Endothelial cell (in vitro differentiated cells): ENCODE measurements at places on chromosomes 5 and 9. TPM values are rescaled to one million over a fixed set of nuclear protein-coding genes. Genes with fewer than 3 reads are reported as not detected.

The EQTN gene
- not detected for total RNA-seq

The FBXL17 gene
- total RNA-seq = 14.9 TPM

GRCh38 chr5:172494630-172495505, 40.5 kb upstream of the SH3PXD2B start:
- no peak overlapping the region for H3K27ac ChIP-seq
- H3K36me3 ChIP-seq = no peaks in the 10 kb centered on the region
- H3K4me1 ChIP-seq = peaks cover 4% of the 10 kb centered on the region
- H3K27me3 ChIP-seq = peaks cover 6% of the 10 kb centered on the region

- H3K36me3 ChIP-seq = no peaks in the 10 kb centered on the region
- no peaks in the 10 kb centered on the region for H3K4me1 ChIP-seq
- DNase-seq = no peak
- peak overlapping the region; percentile 90 for H3K4me3 ChIP-seq
These were observed 436 bp upstream of the EMB start for GRCh38 chr5:50441493-50441955.

DNA sequence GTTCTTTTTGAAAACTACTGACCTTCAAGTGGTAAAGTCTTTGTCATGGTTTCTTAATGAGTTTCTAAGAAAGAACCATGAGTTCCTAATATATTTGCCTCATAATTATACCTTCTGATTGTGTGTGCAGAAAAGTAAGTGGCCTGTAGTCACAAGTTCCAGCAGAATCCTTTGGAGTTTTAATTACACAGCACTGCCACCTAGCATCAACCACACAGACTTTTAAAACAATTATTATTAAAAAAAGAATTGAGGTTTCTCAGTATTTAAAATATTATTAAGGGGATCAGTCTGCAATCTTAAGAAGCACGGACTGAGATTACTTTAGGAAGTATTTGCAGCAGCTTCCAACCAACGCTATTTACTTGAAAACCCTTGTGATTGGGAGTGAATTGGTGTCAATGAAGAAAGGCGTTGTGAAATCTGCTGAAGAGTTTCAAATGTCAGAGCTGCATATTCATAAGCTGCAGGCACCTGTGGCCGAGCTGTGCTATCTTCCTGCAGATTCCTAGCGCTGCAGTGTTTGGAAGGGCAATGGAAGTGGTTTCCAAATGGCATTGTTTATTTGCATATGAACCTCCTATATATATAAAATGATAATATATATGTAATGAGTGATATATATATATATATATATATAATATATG, 1074.2 kb upstream of the WWC1 start:
- H3K27ac ChIP-seq = no peak overlapping the region
- no peak overlapping the region for H3K4me3 ChIP-seq
- no peaks in the 10 kb centered on the region for H3K36me3 ChIP-seq
- no peak for DNase-seq

The IL17B gene
- not detected for total RNA-seq

The IFNB1 gene
- not detected for total RNA-seq

GRCh38 chr5:107618242-107618641, 52.5 kb downstream of the EFNA5 start:
- H3K4me1 ChIP-seq = no peaks in the 10 kb centered on the region
- no peaks in the 10 kb centered on the region for H3K36me3 ChIP-seq
- no peak for DNase-seq
- H3K27me3 ChIP-seq = no peaks in the 10 kb centered on the region
- no peak overlapping the region for H3K4me3 ChIP-seq

The ANXA2R gene
- total RNA-seq = 1.1 TPM

The TMEM252 gene
- total RNA-seq = not detected

The CENPP gene
- total RNA-seq = 4.5 TPM

DNA sequence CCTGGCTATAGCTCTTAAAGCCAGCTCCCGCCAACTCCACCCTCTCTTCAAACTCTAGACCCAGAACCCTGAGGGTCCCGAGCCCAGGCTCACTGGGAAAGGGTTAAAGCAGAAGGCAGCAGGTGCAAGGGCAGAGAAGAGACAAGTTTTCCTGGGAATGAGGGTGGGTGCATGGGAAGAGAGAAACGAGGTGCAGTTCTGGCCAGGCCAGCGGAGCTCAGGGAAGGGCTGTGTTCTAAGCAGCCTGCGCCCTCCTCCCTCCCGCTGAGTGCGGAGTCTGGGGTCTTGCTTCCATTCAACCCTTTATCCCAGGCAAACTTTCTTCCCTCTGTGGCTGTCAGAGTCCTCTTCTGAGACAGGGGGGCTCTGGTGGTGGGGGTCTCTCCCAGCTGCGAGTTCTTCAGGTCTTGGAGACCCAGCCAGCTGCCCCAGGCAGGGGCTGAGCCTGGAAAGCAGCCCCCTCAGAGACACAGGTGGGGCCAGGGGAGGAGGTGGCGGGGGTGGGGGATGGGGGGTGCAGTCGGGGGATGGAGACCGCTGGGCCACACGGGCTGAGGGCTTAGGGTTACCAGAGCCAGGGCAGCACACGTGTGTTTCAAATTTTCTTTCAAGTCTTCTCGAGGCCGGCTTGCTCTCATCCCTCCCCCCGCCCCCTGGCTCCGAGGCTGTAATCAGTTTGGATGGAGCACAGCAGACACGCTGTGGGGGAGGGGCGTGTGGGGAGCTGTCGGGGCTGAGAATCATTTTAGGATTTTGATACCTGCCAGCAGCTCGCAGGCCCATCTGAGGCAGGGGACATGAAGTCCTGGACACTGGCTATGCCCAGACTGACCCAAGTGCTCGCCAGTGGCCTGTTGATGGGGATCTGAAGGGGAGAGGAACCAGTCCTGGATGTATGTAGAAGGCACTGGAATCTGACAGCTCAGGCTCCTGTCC, 169.6 kb upstream of the SMIM23 start:
- no peak overlapping the region for H3K27ac ChIP-seq
- H3K4me3 ChIP-seq = no peak overlapping the region
- H3K36me3 ChIP-seq = no peaks in the 10 kb centered on the region
- H3K27me3 ChIP-seq = peaks cover 11% of the 10 kb centered on the region
- DNase-seq = no peak

DNA sequence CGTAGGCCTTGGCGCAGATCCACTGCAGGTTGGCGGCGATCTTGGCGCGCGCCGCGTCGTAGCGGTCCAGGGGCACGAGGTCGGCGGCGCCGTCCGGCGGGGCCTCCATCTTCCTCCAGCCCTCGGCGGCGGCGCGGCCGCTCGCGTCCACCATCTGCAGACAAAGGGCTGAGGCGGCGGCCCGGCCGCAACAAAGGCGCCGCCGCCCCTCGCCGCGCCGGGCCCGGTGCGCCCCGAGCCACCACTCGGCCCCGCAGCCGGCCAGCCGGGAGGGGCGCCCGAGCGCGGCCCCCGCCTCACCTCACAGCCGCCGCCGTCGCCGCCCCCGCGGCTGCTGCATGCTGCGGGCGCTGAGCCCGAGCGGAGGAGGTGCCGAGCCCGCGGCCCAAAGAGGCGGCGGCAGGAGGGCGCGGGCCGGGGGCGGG, 328 bp downstream of the CAMSAP1 start:
- peaks cover 23% of the 10 kb centered on the region for H3K4me1 ChIP-seq
- no peak overlapping the region for H3K4me3 ChIP-seq
- no peak overlapping the region for H3K27ac ChIP-seq

DNA sequence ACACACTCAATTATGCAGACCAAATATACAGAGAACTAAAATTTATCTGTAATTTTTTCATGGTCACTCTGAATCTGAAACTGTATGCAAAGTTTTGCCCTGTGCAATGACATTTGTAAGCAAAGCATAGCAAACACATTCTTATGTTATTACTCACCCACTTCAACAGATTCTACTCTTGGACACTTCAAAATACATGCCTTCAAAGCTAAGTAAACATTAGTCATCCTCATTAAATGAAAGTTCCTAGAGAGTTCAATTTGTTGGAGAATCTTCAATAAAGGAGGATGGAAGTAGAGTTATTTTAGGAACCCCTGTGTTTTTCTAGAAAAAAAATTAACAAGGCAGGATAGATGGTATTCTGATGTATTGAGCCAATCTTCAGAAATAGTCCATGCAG, 639.7 kb upstream of the C9orf72 start:
- peaks cover 8% of the 10 kb centered on the region for H3K4me1 ChIP-seq
- H3K27me3 ChIP-seq = no peaks in the 10 kb centered on the region
- no peak for DNase-seq
- no peak overlapping the region for H3K27ac ChIP-seq
- no peak overlapping the region for H3K4me3 ChIP-seq

GRCh38 chr5:148778882-148779281, 47.5 kb upstream of the ADRB2 start:
- H3K27me3 ChIP-seq = peaks cover 2% of the 10 kb centered on the region
- H3K4me1 ChIP-seq = peaks cover 3% of the 10 kb centered on the region
- no peak for DNase-seq

The PCDHA2 gene
- total RNA-seq = 4.2 TPM

The OBP2B gene
- not detected for total RNA-seq

GRCh38 chr5:82854956-82855355, 222.2 kb downstream of the TMEM167A start:
- no peaks in the 10 kb centered on the region for H3K36me3 ChIP-seq
- DNase-seq = no peak
- H3K4me3 ChIP-seq = no peak overlapping the region
- no peak overlapping the region for H3K27ac ChIP-seq
- no peaks in the 10 kb centered on the region for H3K27me3 ChIP-seq
- H3K4me1 ChIP-seq = no peaks in the 10 kb centered on the region

DNA sequence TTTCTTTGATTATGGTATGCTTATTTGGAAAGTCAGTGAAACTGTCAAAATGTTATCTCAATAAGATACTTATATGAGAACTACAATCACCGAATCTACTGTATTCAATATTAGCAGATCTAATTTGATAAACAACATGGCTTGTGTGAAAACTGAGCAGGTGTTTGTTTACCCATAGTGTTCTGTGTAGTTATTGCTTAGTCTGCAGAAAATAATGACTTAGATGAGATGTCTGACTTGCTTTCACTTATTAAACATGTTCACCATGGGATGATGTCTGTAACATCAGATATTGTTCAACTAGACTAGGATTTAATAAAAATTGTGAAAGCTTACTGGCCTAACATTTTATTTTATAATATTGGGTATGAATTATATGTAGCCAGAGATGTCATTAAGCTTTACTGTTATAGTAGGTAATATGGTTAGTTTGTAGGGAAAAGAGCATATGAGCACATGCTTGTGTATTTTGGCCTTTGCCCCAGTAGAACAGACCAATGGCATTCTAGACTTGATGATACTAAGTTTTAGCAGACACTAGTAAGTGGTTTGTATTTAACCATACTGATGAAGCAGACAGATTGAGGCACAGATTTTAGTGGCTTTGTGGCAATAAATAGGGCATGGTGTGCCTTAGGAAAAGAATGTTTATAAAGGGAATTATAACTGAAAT, 16.4 kb downstream of the SUB1 start:
- H3K4me1 ChIP-seq = peaks cover 7% of the 10 kb centered on the region
- DNase-seq = no peak
- no peak overlapping the region for H3K27ac ChIP-seq
- H3K4me3 ChIP-seq = no peak overlapping the region
- peaks cover 26% of the 10 kb centered on the region for H3K36me3 ChIP-seq
- H3K27me3 ChIP-seq = no peaks in the 10 kb centered on the region

The BNC2 gene
- 20.1 TPM for total RNA-seq

The JAKMIP2 gene
- 4.3 TPM for total RNA-seq

The SLC1A1 gene
- total RNA-seq = 2.2 TPM
